ENCODE measurements at places on chromosomes 4 and X.

- no peak for DNase-seq
Measured at GRCh38 chrX:97490656-97491055, 606.9 kb downstream of the RPA4 start.

DNA sequence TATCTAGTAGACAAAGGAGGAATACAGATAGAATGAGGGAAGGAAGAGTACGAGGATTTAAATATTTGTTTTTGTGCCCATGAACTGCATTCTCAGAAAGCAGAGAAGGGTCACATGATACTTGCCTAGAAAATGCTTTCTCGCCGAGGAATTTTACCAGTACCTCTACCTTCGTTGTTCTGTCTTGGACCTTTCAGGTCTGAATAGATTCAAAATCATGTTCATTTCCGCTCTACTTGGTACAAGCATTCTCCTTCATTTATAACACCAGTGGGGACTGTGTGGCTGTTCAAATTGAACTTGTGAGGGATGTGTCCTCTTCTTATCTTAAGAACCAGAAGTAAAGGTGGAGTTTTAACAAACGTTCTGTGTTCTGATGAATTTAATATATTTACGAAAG lies 1.9 kb downstream of the USP38 start:
- no peak for DNase-seq

DNA sequence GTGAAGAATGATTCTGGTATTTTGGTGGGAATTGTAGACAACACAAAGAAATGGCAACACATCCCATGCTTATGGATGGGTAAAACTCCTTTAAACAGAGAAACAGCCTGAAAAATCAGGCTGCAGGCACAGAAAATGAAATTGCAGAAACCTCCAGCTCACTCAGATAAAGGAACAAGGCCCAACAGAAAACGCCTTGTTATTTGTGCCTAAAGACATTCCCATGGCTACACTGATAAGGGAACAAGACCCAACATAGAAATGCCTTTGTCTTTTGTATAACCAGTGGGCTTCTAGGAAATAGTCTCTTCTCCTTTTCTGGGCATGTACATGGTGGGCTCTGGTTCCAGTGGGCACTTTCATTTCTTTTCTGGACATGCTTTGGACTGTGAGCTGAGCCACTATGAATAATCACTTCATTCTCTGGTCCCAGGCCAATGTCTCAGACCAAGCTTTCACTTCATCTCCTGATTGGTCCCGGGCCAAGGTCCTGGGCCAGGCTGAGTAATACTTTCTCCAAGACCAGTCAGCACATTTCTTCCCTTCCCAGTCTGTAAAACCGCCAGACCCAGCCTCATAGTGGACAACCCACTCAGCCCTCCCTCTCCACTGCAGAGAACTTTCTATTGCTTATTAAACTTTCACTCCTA lies 160.5 kb downstream of the TBX22 start:
- DNase-seq: no peak

DNA sequence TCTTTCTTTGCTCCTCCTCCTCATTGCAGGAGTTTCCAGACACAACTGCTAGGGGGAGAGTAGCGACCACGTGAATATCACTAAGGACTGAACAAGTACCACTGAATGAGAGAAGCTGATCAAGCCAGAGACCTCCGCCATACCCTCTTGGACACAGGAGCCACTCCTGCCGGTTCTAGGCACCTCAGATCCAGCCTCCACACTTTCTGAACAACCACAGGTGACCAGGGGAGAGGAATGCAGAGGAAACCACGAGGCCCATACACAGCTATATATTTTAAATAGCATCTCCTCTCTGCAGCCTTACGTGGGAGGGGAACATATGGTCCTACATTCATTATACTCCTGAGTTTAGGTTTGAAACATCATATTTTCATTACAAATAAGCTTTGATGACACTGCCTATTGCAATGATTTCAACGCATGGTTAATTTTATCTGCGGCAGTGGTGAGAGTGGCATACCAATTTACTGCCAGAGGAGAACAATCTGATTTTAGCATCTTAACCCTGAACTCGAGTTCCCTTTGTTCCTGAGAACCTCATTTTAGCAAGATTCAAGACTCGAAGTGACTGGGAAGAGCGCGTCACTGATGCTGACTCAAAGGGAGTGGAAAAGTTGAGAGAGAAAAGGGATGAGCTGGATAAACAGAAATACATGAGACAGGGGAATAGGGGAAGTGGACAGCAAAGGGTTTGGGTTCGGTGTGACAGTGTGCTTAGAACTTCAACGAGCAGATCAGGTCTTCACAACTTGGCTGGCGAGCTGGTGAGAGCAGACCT lies 231.7 kb upstream of the PPARGC1A start:
- DNase-seq: no peak

- DNase-seq: no peak
Measured at GRCh38 chr4:113659127-113659526, 102.4 kb downstream of the CAMK2D start.

- no peak for DNase-seq
Measured at GRCh38 chr4:74653331-74654229, 140.7 kb downstream of the BTC start.

DNA sequence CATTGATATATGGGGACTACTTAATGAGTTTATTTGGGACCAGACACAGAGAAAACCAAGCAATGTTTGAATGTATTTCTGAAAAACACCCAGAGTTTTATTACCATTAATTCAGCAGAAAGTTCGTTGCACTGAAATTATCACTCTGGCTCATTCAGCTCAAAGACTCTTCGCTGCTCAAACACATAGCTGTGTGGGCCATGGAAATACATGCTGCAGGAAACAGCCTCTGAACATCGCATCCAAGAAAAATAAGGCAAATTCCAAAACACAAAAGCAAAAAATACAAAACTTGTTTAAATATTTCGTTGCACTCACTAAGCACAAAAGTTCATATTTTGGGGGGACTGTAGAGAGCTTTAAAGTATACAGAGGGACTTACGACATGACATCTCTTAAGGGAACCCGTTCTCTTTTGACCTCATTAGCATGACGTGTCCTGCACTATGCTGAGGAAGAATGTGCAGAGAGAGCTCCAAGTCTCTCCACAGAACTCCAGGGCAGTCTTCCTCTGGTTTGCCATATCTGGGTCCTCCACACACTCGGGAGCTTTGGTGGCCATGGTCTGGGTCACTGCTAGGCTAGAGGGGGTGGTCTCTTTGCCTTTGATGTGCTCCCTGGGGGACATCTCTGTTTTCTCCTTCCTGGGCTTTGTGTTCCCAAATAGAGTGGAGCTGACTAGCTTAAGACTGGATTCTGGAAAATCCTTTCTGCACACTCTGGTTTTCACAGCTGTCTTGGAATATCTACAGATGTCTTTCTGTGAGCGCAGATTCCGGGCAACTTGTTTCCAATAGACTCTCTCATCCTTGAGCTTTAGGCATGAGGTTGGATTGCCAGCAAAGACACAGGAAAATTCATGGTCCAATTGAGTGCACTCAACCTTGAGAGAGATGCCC lies 2.8 kb downstream of the FGFBP1 start:
- DNase-seq: no peak

GRCh38 chr4:145097331-145097820 lies 620 bp downstream of the ANAPC10 start:
- DNase-seq: no peak

DNA sequence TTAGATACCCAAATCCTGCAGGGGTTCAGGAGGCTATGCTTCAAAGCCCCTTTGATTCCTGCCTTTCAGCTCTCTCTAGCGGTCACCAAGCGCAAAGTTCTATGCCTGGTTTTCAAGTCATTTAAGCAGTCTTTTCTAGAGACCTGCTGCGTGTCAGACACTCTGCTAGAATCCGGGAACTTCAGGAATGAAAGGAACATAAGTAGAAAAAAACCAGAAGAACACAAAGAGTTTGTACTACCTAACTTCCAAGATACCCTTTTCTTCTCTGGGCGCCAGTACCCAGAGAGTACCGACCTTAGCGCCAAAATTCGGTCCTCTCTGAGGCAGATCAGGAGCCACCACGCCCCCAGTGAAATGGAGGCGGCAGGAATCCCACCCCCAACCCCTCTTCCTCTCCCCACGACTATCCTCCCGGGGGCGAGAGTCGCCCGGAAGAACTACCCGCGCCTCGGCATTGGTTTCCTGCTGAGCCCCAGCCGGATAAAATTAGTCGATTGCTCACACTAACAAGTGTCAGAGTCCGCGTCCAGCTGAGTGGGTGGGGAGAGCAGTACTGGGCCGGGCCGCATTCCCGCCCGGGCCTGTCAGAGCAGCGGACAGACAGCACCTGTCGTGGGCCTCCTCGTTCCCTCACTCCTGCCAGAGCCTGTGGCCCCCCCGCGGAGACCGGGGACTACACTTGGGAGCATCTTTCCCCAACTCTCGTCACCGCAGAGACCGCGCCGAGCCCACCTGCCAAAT lies 78.8 kb downstream of the RLIM start:
- no peak for DNase-seq

- no peak for DNase-seq
Measured at GRCh38 chr4:20901851-20902250, 201.6 kb downstream of the PACRGL start.

Data from cortex of kidney (tissue), 1 donor.